ENCODE measurements at places on chromosomes 2 and 18.

DNA sequence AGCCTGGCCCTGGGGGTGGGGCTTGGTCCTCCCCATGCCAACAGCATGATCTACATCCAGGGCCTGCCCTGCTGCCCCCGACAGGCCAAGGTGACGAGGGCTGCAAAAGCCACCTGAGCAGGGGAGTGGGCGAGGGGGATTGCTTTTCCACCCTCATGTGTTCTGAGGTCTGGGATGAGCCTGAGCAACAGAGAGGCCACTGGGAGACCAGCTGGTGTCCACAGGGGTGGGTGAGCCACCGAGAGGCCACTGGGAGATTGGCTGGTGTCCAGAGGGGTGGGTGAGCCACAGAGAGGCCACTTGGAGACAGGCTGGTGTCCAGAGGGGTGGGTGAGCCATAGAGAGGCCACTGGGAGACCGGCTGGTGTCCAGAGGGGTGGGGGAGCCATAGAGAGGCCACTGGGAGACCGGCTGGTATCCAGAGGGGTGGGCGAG lies 147.4 kb upstream of the GPC1 start:
- DNase-seq, result no peak

DNA sequence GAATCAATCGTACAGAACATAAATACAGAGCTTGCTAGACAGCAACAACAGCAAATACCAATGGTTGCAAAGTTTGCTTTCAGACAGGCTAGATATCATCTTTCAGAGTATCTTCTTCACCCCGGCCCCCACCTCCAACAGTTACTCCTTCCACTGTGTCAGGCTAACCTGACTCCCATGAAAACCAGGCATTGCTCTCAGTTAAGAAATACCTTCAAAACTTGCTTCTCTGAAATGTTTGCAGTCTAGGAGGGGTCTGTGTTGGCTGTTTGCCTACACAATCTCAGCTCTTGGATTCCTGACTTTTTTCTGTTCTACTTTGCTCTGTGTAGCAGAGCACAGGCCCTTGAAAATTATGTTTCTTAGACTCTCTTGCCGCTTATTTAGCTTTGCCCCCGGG lies 599.5 kb upstream of the SYT4 start:
- no peak for DNase-seq

- no peak for DNase-seq
These were observed 3.1 kb upstream of the MSGN1 start for GRCh38 chr2:17813010-17813741.

- DNase-seq, result peak; percentile 27
These were observed 15.2 kb upstream of the DNPEP start for GRCh38 chr2:219402665-219403515.

- DNase-seq, result no peak
These were observed 300 bp upstream of the STON1 start for GRCh38 chr2:48529676-48530032.

DNA sequence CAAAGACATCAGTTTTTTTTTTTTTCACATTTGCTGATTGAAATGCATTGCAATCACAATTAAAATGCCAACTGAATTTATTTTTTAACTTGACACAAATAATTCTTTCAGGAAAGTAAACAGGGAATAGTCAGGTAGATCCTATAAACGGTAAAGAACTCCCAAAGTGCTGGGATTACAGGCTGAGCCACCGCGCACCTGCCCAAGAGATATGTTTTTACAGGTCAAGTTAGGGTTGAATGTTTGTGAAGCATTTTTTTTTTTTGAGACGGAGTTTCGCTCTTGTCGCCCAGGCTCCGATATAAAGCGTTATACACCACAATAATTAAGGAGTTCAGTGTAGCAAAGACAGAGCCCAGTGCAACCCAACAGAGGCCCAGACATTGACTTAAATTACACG lies 15.1 kb downstream of the ITM2C start:
- DNase-seq, result no peak

DNA sequence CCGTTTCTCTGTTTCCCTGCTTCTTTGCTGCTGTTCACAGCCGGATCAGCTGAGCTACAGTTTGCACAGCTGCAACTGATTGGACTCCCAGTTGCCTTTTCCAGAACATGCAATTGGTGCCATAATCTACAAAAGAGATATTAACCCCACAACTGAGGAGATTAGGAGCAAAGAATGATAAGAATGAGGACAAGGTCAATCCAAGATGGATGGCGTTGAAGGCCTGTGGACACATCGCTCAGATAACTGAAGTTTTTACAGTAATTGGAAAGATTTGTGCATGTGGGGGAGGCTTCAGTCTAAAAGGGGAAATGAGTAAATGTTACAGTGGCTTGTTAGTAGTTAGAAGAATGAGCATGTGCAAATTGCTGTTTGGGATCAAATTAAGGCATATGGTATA lies 263.2 kb downstream of the TGIF1 start:
- DNase-seq, result no peak

GRCh38 chr2:183057333-183057985 lies 19.2 kb upstream of the NCKAP1 start:
- DNase-seq, result no peak

GRCh38 chr18:32553174-32553573 lies 82.5 kb upstream of the GAREM1 start:
- DNase-seq, result no peak

DNA sequence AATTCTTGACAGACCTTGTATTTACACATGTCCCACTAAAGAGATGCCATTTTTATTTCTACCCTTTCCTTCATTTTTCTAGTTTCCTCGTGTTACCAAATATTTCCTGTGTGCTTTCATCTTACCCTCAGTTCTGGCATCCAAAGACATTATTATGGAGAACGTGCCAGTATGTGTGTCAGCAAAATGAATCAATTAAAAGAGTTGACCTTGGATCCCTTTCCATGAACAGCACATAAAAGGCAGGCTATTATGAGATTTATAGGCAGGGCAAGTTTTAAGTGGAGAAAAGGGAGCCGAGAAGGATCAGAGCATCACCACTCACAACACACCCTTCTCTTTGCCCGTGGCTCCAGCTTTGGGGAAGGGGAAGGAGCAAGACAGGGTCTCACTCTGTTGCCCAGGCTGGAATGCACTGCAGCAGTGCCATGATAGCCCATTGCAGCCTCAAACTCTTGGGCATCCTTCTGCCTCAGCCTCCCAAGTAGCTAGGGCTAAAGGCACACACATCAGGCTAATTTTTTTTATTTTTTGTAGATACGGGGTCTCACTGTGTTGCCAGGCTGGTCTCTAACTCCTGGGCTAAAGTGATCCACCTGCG lies 149.9 kb downstream of the GFPT1 start:
- DNase-seq, result no peak

- DNase-seq, result no peak
These were observed 60.0 kb downstream of the MAPK4 start for GRCh38 chr18:50619861-50620275.

- no peak for DNase-seq
These were observed 560.2 kb downstream of the LRP1B start for GRCh38 chr2:141570474-141571131.

DNA sequence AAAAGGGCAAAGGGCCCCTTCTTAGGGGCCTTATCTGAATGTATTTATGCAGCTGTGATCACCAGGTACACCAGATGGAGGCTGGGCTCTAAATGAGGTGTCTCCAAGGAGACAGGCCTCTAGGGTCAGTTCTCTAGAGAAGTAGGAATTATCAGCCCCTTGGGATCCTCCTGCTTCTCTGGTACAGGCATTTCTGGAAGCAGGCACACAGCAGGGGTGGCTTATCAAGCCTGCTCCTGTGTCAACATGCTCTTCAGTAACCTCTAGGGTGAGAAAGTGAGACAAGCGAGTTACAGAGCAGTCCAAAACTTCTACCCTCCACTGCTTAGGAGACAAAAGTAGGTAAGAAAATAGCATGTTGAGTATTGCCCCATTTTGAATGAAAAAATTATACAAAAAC lies 13.8 kb downstream of the TPGS2 start:
- DNase-seq, result no peak

DNA sequence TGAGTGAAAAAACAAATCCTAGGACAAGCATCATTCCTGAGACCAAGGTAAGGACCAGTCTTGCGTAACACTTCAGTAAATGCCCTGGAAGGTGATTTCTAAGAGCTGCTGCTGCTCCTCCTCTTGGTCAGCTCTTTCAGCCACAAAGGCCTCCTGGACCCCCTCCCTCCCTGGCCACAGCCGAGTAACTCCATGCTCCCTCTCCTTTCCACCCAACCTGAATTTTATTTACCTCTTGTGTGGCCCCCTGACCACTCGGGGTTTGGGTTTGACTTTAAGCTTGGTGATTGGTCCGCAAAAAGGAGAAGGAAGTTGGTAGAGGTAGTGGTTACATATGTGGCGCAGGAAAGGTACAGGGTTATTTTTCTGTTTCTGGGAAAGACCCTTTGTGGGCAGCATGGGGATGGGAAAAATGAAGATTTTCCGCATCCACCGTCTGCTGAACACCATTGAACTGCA lies 9.2 kb downstream of the HTRA2 start:
- DNase-seq, result no peak

- DNase-seq, result peak; percentile 28
These were observed 3.5 kb downstream of the COPS9 start for GRCh38 chr2:240132651-240132980.

- DNase-seq, result no peak
These were observed 27.5 kb downstream of the CFAP36 start for GRCh38 chr2:55547001-55547400.

GRCh38 chr2:174334278-174334715 lies 457 bp upstream of the SP9 start:
- DNase-seq, result no peak

GRCh38 chr18:35521133-35521532 lies 23.4 kb upstream of the INO80C start:
- DNase-seq, result no peak

DNA sequence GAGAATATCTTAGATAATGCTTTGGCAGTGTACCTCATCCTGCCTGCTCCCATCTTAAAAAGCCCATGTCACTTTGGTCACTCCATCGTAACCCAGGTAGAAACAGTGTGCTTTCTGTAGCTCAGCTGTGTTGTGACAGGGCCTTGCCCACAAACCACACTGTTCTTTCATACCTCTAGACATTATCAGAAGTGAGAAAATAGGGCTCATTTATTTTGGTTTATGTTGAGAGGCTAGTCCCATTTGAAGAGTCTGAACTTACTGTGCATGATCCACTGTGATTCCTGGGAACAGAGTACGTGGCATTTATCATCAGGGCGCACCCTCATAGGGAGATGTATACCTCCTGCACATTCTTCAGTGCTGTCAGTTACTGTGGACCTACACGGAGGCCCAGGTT lies 69.7 kb downstream of the FEZ2 start:
- no peak for DNase-seq

- no peak for DNase-seq
These were observed 202.1 kb upstream of the KYNU start for GRCh38 chr2:142675398-142675797.

DNA sequence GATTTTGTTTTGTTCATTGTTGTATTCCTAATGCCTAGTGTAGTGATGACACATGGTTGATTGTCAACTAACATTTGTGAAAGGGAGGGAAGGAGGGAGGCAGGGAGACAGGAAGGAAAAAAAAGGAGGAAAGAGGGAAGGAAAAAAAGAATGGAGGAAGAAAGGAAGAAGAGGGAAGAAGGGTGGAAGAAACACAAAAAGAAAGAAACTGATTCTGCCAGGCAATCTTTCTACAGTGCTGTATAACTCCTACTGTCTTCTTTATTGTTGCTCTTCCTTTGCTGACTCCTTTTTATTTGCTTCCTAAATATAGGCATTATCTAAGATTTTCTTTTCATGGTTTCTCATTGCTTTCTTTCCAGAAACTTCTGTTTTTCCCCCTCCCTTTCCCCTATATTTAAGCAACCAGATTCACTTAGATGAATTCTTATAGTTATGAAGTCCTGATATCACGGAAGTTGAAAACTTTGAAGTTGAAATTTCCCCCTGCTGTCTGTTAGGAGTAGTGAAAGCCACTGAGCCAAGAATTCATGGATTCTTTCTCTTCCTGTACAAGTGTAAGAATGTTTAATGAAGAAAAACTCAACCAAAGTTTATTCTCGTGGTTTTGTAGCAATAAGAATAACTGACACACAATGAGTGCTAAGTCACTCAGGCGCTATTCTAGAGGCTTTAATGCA lies 305.1 kb upstream of the FSHR start:
- no peak for DNase-seq

- no peak for DNase-seq
These were observed 17.8 kb downstream of the PDCL3 start for GRCh38 chr2:100580367-100581276.

GRCh38 chr2:36696533-36696932 lies at the start of gene VIT:
VIT (plus strand) TSS chr2:36696707; CDS start chr2:36716371, 19,664 bp downstream.
- DNase-seq, result no peak

- no peak for DNase-seq
These were observed 147.2 kb downstream of the SMAD7 start for GRCh38 chr18:48803518-48803917.

DNA sequence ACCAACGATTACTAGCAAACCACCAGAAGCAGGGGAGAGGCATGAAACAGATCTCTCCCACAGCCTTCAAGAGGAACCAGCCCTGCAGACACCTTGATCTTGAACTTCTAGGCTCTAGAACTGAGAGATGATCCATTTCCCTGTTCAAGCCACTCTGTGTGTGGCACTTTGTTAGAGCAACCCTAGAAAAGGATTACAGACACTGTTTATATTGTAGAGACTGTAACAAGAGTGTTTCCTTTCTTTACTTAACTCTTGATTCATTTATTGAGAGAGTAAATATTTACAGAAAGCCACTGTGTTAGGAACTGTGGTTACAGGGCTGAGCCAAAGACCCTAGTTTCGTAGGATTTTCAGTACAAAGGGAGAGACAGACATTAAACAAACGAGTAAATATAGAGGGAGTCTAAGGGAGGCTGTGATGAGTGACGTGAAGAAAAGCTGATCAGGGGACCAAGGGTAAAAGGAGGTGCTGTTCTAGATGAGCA lies 10.9 kb downstream of the CCDC68 start:
- no peak for DNase-seq

DNA sequence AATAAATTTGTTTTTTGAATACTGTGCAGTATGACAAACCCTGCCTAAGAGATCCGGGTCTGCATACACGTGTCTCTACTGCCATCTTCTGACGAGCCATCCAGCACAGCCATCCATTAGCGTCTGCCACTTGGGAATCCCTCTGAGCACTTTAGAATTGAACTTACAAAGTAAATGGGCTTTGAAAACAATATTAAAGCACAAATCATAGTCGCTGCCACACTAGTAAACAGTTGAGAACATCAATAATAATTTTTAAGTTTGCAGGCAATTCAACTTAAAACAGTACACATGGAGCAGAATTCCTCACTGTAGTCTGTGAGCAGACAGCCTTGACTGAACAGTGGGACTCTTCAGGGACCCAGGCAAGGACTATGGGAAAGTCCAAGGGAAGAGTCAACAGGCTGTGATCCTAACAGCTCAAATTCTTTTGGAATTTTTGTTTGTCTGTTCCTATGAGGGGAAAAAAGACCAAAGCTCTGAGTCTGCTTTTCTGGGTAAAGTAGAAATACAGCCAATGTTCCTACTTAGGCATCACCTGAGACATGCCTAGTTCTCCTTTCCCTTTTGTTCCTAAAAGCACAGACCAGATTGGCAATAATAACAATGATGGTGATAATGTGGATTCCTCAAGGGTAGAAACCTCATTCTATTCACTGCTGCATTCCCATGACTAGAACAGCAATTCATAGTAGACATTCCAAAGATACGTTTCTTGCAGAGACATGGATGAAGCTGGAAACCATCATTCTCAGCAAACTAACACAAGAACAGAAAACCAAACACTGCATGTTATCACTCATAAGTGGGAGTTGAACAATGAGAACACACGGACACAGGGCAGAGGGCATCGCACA lies 92.9 kb downstream of the MREG start:
- DNase-seq, result peak; percentile 64
